ENCODE measurements at places on chromosomes 6 and 20.

- no peak for DNase-seq
These were observed 1.1 kb upstream of the TBC1D32 start for GRCh38 chr6:121335087-121336008.

GRCh38 chr20:62964700-62965099 is 12.2 kb downstream of the SLC17A9 start:
- DNase-seq, result no peak

- no peak for DNase-seq
These were observed 393.6 kb downstream of the BTBD3 start for GRCh38 chr20:12311094-12311865.

- DNase-seq, result no peak
These were observed 23.2 kb upstream of the DAAM2 start for GRCh38 chr6:39769012-39769411.

DNA sequence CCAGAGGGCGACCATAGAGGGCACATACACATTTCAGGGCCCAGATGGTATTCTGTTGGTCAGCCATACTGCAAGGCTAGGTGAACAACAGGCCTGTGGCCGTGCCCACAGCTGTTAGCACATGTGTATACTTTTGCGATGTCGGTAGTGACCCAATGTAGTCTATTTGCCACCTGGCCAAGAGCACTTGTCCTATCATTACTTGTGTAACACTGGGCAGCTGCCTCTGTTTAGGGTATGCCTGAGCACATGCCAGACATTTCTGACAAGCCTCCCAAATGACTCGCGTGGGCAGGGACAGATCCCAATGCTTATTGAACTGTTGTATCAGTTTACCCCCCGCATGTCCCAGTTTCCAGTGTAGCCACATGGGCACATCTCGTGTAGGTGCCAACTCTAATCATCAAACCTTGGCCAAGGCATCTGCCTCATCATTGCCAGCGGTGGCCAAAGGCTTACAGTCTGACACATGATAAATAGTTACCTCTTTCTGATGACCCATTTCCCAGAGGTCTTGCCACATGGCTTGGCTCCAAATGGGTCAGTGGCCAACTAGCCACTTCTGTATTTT is 74.4 kb upstream of the FBXL4 start:
- no peak for DNase-seq

GRCh38 chr6:138258991-138259390 is 40.7 kb upstream of the PBOV1 start:
- DNase-seq, result no peak
